ENCODE measurements at places on chromosomes 4 and X.

- DNase-seq: no peak
Observed at GRCh38 chr4:165359506-165359905, 19.3 kb upstream of the CPE start.

DNA sequence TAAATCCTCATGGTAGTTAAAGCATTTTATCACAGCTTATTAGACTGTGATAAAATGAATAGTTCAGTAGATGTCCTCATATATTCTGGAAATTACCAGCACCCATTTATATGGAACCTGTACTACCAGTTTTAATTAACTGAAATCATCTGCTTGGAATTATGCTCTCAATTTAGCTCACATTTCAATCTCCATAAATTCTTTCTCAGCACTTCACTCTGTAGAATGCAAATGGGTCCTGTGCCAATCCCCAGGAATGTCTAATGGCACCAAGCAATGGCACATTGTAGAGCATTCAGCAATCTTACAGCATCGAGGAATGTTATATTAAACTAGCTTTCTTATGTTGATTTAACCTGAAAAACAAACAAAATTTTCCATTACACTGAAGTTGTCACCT lies 355.1 kb downstream of the PDHA2 start:
- no peak for DNase-seq

DNA sequence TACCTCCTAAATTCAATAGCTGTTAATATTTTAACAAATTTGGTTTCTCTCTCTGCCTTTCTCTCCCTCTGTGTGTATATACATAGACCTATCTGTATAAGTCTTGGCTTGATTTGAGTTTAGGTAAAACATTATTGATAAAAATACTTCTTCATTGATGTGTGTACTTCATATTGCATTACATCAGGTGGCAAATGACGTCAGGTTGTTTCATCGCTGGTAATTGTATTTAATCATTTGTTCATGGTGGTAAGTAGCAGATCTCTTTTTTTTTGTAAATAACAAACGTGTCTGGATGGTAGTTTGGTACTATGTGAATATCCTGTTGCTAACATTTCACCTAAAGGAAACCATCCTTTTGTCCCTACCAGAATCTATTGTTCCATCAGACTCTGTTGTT lies 55.1 kb downstream of the GALNT7 start:
- DNase-seq: no peak

- no peak for DNase-seq
Observed at GRCh38 chrX:106954041-106954440, 33.8 kb downstream of the CLDN2 start.

DNA sequence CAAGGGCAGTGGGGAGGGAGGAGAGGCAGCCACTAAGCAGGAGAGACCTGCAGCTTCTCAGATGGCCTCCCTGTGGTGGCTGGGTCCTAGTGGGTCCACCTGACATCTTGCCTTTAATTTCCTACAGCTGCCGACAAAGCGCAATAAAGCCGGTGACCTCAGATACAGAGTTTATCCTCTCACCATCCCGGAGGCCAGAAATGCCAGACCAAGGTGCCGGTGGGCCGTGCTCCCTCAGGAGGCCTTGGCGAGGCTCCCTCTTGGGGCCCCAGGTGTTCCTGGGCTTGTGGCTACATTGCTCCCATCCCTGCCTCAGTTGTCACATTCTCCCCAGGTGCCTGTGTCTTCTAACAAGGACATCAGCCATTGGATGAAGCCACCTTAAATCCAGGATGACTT lies 103.0 kb downstream of the ADRA2C start:
- no peak for DNase-seq

DNA sequence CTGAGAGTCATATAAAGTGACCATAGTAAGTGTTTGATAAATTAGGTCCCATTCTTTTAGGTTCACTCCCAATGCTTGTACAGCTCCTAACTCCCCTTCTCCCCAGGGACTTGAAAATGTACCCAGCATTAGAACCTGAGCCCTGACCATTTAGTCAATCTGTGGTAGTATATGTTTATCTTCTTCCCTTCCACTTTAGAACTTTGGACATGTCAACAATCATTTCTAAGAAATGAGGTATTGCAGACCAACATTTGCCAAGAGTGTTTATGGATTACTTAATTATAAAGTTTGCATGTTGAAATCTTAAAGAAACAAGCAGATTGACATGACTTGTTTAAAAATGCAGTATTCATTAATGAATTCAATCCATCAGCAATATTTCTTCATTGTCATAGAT lies 26.0 kb downstream of the AFM start:
- DNase-seq: no peak

DNA sequence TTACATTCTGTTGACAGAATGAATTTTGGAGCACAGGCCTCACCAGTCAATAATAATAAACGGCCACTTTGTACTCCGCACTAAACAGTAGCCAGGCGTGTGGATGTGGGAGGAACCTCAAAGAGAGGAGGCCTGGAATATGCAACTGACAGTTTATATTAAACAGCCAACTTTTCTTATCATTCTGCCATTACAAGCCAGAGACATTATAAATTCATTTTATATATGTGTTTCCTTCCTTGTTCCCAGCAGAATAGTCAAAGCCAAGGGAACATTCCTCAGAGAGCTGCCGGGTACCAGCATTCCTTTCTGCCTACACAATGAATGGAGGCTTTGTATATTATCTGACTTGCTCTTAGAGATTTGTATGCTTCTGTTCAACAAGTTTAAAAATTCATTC lies 436.5 kb upstream of the FTHL17 start:
- DNase-seq: no peak

All from GM19239 (cell line).